ENCODE measurements at places on chromosomes 4 and X.

DNA sequence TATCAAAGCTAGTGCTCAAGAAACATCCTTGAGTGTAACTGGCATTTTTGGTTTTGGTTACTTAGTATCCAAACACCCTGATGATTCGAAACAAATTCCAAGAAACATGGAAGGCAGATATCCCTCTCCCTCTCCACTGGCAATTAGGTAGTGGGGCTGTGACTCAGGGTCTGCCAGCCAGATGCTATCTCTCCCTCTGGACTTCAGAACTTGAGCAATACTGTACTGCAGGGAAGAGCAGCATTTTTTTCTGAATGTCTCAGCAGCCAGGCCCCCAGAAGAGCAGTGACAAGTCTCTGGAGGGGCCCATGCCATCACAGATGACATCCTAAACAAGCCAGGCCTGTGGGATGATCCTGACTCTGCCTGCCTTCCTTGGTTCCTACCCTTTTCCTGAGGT is 37.3 kb upstream of the BCORL1 start:
- DNase-seq, result no peak

DNA sequence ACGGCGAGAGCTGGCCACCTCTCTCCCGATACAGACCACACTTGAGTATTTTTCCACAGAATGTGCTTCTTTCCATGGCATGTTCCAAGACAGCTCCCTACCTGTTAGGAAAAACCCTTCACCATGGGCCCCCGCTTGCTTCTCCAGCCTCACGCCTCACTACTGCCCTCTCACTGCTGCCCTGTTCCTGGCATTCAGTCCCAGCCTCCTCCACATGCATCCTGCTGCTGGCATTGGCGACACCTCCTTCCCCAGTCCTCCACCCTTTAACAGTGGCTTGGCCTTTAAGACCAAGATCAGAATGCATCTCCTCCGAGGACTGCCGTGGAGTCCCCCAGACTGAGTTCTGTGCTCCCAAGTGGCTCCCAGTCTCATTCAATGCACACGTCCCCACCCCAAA is 10.7 kb downstream of the PNMA6F start:
- DNase-seq, result no peak

DNA sequence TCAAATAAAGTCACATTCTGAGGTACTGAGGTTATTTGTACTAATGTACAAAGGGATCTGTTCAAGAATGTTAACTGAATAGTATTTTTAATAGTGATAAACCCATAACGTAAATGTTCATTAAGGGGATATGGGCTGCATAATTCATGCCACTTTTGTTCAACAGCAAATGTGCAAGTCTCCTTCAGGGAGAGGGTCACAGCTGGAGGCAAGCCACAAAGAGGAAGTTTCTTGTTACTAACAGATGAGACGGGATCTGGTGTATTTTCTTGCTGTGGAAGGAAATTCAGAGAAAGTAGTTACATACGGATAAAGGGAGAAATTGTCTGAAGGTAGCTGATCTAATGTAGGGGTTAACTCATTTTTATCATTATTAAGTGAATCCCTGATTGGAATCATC is 10.0 kb downstream of the ZFP42 start:
- DNase-seq, result no peak

DNA sequence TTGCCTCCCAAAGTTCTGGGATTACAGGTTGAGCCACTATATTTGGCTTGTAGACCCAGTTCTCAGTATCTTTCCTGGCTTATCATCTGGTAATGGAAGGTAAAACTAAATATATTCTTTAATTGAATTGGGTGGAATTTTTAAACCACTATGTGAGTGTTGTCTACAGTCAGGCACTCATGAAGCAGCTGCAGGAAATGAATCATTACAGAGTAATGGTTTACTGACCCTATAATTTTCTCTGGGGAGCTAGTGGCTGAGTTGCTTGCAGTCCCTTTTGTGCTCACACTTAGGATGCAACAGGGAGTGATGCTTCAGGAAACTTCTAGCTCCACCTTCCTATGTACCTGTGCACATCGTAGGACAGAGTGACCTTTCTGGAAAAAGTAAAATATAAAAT is 4.1 kb upstream of the UGT2B7 start:
- DNase-seq, result no peak

DNA sequence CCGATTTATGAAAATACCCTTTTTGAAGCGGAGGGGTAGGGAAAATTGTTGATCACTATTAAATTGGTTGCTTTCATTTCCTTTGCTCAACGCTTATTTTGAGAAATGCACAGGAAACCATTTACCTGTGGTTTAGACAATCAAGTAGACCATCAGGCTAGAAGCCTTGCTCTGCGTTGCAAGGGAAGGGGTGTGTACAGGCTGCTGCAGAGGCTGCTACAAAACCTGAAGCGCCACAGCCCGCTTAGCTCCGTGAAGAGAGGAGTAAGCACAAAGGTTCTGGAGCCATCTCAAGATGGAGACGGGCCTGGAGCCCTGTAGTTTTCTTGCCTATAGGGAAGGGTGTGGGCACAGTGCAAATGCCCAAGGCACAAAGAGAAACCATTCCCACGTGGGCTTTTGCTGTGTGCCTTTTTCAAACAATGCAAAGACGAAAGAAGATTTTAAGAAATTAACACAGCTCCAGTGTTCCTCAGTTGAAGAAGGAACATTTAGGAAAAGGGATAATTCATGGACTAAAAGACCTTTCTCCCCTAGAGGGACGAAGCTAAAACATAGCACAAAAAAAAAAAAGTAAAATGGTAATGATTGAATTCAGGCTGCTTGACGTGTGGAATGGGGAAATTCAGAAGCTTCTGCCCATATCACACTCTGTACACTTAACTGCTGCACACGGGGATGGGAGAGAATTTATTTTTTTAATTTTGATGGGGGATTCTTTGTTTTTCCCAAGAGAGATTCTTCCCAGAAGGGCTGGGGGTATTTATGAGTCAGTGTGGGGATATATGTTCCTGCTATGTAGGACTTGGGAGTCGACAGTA is 3.5 kb downstream of the TMSB4X start:
- no peak for DNase-seq

GRCh38 chrX:41516999-41517765 is 70.0 kb downstream of the NYX start:
- DNase-seq, result no peak

DNA sequence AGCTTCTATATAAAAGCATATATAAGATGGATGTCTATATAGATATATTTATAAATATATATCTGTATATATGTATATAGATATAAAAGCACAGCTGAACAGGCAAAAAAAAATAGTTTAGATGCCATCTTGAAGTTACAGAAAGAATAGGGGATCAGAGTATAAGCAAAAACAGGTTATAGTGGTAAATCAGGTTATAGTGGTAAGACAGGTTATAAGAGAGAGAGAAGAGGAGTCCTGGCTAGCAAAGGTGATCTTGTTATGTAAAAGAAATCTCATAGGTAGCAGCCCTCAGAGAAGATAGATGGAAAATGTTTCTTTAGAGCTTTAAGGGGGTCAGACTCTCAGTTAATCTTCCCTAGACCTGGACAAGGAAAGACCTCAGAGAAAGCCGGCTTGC is 1263.1 kb downstream of the PCDH7 start:
- DNase-seq, result no peak

DNA sequence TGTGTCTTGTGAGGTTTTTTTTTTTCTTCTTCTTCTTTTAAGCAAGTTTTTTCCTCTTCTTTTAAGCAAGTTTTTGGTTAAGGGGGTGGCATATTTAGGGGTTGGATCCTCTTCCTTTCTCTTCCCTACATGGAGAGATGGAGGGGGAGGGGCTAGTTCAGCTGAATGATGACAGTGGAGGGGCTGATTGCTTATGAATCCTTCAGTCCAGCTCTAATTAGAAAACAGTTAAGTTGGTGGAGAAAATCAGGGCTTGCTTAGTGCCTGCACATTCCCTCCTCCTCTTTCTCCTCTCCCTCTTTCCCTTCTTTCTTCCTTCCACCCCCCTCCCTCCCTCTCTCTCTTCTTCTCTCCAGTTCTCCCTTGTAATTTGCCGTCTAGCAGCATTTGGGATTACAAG is 4.4 kb upstream of the HAND2 start:
- DNase-seq, result no peak

DNA sequence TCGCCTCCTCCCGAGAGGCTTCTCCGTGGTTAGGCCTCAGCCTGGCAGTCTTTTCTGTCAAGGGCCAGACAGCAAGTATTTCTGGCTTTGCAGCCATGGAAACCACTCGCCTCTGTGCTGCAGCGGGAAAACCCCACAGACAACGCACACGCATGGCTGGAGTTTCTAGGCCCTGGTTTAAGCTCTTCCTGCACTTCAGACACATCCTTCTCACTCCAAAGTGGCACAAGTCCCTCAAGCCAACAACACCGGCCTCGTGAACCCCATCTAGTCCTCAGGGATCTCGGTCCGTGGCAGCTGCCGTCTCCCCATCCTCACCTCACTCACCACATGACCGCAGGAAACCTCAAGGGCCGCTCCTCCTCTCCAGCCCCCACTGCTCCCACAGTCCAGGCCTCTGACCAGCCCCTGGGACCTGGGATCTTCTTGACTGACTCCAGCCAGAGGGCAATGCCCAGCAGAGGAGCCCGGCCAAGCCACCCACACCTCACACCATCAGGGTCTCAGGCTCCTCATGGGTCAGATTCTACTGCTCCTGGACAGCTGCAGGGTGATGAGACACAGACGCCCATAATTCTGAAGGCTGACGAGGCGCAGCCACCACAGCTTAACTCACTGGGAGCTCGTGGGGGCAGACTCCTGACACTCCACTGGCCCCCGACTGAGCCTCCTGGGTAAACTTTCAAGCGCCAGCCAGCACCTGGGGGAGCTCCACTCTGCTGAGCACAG is 21.7 kb downstream of the LETM1 start:
- no peak for DNase-seq

DNA sequence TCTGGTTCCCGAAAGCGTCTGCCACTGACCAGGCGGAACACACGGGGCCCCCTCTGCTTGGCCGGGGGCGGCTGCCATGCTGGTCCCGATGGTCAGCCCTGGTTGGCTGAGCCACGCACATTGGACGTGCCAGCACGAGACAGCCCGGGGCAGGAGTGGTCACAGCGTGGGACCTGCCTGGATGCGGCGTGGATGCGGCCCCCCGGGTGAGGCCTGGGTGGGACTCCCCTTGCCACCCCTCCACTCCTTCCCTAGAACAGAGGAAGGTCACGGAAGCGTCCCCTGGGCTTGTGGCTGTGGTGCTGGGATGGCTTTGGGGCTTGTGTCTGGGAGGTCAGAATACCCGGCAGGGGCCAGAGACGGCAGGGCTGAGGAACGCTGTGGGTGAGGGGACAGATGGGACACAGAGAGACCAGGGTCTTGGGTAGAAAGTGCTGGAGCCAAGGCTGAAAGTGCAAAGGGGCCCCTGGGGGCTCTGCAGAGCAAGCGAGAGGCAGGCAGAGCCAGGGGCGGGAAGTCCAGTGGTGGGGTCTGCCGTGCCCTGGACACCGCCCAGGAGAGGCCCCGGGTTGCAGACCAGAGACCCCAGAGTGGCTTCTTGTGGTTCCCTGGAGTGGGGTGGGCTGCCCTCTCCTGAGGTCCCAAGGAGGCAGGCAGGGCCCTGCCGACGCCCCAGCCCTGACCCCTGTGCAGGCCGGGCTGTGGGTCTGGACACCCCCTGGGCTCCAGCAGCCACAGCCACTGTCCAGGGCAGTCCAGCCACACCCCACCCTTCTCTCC is 8.6 kb upstream of the CPLX1 start:
- DNase-seq, result no peak

GRCh38 chr4:172514801-172515200 is 653.8 kb upstream of the GALNT7 start:
- DNase-seq, result no peak

DNA sequence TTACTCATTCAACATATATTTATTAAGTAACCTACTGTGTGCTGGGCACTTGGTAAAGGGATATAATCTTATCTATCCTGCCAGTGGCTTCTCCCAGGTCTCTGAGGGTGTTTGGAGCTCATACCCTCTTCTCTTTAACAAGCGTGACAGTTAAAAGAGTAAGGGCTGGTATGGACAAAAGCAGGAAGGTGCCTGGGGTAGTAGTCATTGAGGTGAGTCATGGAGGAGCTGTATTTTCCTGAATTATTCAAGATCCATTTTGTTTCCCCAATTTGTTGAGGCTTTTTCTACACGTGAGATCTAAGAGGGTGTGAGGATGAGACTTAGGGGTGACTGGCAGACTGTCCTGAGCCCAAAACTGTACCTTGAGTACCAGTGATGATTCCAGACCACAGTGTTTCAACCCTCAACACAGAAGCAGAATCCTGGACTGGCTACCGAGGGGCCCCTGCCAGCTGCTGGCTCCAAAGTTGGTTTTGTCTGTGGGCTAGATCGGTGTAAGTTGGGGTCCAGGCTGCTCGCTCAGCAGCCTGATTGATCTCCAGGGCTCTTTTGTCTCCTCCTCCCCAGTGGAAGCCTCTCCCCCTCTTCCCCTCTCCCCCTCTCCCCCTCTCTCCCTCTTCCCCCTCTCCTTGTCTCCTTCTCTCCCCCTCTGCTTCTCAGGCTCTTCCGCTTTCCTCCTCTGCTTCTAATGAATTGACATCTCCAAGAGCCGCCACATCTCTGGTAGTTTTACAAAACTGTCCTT is at the start of gene DRP2:
Gene DRP2, plus strand, starts transcription at position 671 of the 748 bp plus-strand sequence. CDS start 11,862 bp downstream, outside the sequence.
- DNase-seq, result no peak

- DNase-seq, result no peak
These were observed 73.3 kb downstream of the TASL start for GRCh38 chrX:30504309-30504708.

DNA sequence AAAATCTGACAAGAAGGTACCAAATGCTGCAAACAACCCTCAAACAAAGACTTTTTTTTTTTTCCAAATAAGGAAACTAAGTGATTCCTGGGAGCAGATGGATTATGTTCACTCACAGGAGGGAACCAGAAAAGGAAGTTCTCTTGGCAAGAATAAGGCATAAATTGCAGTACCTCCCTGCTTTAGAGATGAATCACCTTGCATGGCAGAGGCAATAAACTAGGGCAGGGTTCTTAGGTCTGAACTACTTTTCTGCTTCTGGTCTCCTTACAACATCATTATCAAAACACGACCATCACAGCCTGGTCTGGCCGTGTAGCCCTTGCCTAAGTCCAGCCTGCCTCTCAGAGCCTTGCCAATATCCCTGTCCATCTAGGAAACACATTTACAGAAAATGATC is 6.3 kb downstream of the TMEM31 start:
- no peak for DNase-seq

GRCh38 chr4:114417214-114417613 is 181.4 kb upstream of the UGT8 start:
- DNase-seq, result no peak

DNA sequence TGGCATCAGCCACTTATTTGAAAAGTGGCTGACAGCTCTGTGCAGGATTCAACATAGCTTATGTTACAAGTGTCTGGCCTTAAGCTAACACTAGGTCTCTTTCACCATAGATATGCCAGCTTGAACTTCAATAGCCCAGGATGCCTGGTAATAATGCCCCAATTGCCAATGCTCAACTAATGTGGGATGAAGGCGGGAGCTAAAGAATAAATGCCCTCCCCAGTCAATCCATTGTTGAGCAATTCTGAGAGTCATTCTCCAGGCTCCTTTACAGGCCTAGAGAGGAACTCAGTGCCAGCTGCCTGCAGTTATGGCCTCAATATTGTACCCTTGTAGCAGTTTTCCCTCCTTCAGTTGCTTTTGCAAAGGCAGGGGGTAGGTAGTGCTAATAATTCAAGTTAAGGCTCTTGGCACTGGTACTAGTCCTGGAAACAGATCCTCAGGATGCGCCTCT is 460.2 kb downstream of the GABRG1 start:
- no peak for DNase-seq

All from stimulated activated CD4-positive, alpha-beta T cell treated with anti-CD3 and anti-CD28 coated beads, TNF-alpha, amount 100 ng/mL, for 4 hours (primary cell).